ENCODE measurements at places on chromosomes 7 and 10.

DNA sequence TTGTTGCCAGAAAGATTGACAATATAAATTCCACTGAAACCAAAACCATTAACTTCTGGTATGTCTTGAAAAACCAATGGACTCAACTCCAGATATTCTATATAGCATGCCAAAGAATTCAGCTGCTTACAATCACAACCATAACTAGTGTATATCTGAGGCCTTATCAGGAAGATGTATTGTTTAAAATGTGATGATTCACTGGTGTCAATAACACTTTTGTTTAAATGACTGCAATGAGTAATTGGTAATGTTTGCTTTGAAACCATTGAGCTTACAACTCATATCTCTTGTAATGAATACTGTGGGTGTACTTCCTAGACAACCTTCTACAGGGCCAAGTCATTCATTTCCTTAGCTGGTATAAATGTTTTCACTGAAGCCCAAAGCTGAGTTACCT is 727.9 kb upstream of the KCND2 start:
- no peak for DNase-seq

GRCh38 chr7:64098-64915 is 128.1 kb upstream of the FAM20C start:
- peak; percentile 41 for DNase-seq

- DNase-seq, result no peak
Measured at GRCh38 chr10:63376560-63377304, 89.0 kb downstream of the JMJD1C start.

DNA sequence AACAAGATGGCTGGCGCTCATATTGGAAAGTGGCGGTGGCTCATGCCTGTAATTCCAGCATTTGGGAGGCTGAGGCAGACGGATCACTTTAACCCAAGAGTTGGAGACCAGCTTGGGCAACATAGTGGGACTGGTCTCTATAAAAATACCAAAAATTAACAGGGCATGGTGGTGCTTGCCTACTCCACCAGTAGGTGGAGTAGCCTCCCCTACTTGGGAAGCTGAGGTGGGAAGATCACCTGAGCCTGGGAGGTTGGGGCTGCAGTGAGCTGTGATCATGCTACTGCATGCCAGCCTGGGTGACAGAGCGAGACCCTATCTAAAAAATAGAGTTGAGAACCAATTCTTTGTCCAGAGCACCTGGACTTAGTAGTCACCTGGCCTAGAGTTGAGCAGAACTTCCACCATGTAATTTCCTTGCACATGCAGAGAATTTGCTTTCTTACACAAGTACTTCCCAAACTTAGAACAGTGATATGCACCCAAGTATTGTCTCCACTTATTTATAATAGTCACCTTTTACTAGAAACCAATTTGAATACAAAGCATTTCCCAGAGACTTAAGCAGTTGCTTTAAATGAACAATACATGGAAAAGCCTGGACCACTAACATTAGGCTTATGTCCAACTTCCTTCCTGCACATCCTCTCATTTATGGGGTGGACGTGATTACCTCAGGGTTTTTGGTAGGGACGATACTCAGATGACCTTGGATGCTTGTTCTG is 15.9 kb downstream of the LAMB4 start:
- DNase-seq, result no peak

- no peak for DNase-seq
Measured at GRCh38 chr7:17142831-17143541, 155.5 kb upstream of the AHR start.

- peak; percentile 8 for DNase-seq
Measured at GRCh38 chr7:144908943-144909556, 73.2 kb upstream of the TPK1 start.

- DNase-seq, result peak; percentile 77
Measured at GRCh38 chr10:17454161-17455014, at the start of gene ST8SIA6. Gene ST8SIA6, minus strand, starts transcription at chr10:17454595. Its CDS starts 340 bp downstream, at chr10:17454255.

GRCh38 chr10:124688386-124688785 is 55.8 kb downstream of the FAM53B start:
- no peak for DNase-seq

- no peak for DNase-seq
Measured at GRCh38 chr10:15824498-15824897, 35.8 kb downstream of the MINDY3 start.

GRCh38 chr7:50557099-50557498 is 8.1 kb downstream of the DDC start:
- DNase-seq, result no peak

DNA sequence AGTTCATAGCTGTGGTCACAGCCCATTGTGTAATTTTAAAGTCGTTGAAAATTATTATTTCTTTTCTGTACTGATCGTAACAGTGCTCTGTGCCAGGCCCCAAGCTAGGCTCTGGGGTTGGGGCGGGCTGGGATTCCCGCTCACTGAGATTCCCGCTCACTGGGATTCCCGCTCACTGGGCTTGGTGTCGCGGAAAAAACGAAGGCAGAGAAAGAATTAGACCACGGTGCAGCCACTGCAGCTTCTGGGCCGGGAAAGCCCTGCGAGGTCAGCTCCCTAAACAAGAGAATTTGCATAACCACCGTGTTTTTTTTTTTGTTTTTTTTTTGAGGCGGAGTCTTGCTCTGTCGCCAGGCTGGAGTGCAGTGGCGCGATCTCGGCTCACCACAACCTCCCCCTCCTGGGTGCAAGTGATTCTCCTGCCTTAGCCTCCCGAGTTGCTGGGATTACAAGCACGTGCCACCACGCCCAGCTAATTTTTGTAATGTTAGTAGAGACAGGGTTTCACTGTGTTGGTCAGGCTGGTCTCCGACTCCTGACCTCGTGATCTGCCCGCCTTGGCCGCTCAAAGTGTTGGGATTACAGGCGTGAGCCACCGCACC is 31.2 kb downstream of the FOXK1 start:
- DNase-seq, result no peak

GRCh38 chr7:87226495-87226894 is 7.0 kb upstream of the TMEM243 start:
- no peak for DNase-seq

DNA sequence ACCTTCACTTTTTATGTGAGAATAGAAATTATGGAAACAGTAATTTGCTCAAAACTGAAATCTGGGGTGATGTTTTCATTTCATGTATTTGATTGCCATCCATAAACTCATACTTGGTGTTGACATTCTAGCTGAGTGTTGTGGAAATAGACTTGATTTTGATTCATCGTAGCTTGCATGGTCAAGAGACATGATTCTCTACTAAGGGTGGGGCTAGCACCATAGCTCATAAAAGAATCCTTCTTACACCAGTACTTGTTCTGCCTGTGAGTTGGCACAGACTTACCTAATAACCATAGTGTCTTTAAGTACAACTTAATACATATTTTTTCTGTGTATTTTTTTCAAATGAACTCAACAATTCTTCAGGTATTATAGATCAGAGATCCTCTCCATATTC is 36.6 kb downstream of the RAB18 start:
- no peak for DNase-seq

DNA sequence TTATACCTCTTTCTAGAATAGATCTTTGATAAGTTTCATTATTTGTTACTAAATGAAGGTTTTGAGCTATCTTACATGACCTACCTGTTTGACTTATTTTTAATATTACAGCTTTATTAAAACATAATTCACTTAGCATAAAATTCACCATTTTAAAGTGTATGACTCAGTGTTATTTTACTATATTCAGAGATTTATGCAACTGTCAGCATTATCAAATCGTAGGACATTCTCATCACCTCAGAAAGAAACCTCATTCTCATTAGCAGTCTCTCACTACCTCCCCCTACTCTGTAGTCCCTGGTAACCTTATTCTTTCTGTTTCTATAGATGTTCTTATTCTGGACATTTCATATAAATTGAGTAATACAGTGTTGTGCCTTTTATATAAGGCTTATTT is 207.9 kb upstream of the FOXP2 start:
- DNase-seq, result no peak

- no peak for DNase-seq
Measured at GRCh38 chr7:81767926-81768325, 1.9 kb downstream of the HGF start.

DNA sequence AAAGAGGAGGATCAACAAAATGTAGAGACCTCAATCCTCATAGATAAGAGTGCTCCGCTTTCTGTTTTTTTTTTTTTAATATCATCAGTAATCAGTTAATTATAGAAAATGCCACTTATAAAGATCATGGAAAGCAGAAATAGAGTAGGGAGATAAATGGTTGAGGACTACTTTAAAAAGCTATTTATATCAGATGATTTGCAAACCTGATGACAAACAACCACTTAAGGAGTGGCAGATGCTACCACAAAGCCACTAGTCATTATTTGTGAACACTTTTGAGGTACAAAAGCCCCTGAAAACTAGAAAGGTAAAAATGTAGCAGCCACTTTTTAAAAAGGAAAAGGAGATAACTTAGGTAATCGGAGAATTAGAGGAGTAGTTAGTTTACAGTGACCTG is 99.0 kb upstream of the CYP26C1 start:
- DNase-seq, result no peak

DNA sequence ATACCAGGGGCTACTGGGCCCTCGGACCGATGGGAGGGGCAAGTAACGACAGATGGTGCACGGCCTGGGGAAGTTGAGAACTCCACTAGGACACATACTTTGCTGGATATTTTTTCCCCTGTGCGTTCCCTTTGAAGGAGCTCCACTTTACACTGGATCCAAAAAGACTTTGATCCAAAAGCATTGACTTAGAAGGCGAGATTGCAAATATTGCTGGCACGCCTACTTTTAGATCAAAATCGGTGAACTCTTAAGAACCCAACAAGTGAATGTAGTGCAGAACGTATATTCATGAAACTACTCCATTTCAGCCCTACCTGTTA is 436 bp upstream of the SLC25A13 start:
- no peak for DNase-seq

DNA sequence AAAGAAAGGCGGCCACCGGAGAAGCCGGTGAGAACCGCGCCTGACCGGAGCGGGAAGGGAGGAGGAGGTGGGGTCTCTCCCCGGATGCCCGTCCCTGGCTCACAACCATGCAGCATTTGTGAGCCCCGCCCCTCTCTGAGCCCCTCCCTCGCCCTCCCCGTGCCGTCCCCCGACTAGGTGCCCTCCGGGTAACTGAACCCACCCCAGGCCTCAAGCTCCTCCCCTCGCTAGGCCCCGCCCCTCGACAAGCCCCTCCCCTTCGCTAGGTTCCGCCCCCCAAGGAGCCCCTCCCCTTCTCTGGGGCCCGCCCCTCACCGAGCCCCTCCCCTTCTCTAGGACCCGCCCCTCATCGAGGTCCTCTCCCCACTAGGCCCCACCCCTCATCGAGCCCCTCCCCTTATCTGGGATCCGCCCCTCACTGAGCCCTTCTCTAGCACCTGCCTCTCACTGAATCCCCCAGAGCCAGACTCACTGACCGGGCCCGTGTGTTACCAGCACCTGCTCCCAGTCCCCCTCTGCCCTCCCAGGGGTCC is 42.2 kb upstream of the HSPB1 start:
- DNase-seq, result no peak

DNA sequence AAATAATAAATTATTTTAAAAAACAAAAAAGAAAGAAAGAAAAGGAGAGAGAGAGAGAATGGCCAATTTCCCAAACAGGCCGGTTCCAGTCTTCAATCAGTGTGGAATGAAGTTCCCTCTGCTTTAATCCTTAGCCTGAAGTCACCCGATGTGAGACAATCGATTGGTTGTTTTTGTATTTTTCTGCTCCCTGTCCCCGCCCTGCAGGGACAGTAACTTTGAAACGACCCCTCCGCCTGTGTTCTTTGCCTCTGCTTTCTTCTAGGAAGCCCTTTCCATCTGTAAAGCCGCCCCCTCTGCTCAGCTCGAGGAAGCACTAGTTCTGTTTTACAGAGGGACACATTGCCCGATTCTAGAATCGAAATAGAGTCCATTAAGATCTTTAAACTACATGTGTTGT is 33.4 kb downstream of the FOXL3 start:
- DNase-seq, result no peak

DNA sequence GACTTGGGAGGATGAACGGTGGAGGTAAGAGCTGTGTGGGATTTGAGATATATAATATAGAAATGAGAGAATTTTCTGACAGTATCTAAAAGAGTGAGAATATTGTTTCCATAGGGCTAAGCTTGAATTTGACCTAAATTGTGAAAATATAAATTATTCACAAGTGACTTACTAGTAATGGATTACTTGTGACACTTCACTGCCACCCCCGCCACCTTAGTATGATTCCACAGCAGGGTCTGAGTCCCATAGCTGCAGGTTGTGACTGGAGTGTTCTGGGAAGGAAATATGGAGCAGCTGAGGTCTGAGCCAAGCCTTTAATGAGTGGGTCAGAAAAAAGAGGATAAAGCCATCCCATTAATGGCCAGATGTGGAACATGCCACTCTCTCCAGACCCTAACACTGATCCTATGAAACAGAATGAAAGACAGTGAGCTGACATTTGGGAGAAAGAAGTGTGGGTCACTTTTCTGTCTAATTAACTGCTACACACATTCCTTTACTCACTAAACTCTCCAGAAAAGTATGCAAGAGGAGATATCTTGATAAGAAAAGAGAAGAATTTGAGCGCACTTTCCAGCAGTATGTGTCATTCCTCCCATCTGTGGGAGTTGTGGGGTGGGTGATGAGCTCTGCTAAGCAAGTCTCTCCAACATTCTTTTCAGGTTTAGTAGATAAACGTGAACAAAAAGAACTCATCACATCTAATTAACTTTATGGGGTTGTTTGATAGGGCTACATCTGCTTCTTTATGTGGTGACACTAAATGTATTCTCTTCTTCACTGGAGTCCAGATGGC is 1193.4 kb downstream of the SORCS3 start:
- no peak for DNase-seq

DNA sequence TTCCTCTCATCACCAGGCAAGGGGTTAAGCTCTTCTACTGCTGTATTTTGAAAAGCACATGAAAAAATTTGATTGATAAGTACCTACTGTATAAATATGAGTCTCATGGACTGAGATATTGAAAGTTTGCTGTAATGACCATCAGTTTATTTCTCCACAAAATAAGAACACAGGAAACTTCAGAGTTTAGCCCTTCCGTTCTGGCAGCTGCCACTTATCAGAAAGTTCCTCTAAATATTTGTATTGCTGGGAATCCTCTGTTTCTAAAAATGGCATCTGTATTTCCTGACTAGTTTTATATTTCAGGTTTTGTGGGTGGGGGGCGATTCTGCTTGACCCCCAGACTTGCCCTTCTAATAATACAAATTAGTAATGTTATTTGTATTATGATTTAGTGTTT is 92.0 kb downstream of the LYZL2 start:
- DNase-seq, result no peak

- DNase-seq, result no peak
Measured at GRCh38 chr10:47441938-47442337, 42.0 kb downstream of the ANXA8 start.

DNA sequence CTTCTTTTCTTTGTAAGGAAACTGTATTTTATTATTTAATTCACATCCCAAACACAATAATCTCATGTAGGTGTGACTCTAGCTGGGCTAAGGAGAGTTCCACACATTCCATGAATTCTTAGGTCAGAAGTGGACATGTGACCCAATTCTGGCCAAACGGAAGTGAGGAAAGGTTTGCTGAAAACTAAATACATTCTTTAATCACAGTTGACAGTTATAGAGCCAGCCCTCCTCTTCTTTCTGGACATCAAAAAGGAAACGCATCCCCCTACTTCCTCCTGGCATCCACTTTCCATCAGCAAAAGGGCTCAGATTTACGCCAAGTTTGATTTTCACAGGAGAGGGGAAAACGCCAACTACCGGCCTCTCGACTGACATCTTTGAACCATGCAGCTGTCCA is 774.4 kb upstream of the POM121L12 start:
- no peak for DNase-seq

GRCh38 chr10:110664483-110665420 is 20.6 kb downstream of the RBM20 start:
- no peak for DNase-seq

Measured in right kidney (tissue), 9 donors.